Stimulated activated CD8-positive, alpha-beta memory T cell treated with anti-CD3 and anti-CD28 coated beads, Interleukin-4, amount 100 ng/mL, for 1 hour (primary cell): ENCODE measurements at places on chromosomes 5 and 9.

GRCh38 chr9:5896863-5897262 lies 6.2 kb downstream of the MLANA start:
- no peak for DNase-seq

GRCh38 chr5:23235246-23235645 lies 272.2 kb upstream of the PRDM9 start:
- no peak for DNase-seq

- no peak for DNase-seq
Measured at GRCh38 chr9:14179449-14179848, 134.5 kb downstream of the NFIB start.

GRCh38 chr5:7473668-7474215 lies 77.8 kb downstream of the ADCY2 start:
- no peak for DNase-seq

DNA sequence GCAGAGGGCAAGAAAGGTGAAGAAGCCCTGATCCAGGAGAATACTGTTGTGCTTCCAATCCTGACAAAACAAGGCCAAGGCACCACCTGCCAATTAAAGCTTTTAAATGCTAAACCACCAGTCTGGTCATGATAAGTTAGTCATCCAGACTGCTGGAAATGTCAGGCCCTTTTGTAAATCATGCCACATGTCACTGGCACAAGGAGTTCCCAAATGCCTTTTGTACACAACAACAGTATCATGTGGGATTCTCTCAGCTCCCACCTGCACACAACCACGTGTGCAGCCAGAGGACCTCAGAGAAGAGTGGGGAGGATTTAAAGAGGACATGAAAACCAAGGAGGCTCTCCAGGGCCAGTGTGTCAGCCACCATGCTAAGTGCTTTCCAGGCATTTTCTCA lies 99.3 kb downstream of the CDK5RAP2 start:
- DNase-seq = no peak

DNA sequence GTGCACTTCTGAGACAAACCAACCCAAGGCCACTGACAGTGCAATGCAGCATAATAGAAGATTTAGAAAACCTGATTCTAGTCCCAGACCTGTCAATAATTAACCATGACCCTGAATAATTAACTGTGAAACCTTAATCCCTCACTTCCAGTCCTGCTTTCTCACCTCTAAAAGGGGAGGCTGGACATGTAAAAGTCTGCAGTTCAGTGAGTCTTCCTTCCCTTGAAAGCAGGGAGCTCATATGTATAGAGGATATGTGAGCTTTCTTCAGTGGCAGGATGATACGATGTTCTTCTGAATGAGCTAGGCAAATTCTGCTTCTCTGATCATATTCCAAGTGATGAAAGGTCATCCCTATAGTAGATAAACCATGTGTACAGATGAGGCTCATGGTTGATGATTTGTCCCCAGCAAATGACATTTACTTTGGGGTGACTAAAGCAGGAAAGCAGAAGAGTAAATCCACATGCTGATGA lies 2.9 kb downstream of the KCNV2 start:
- no peak for DNase-seq

GRCh38 chr5:93219641-93220145 lies 361.3 kb downstream of the NR2F1-AS1 start:
- no peak for DNase-seq

DNA sequence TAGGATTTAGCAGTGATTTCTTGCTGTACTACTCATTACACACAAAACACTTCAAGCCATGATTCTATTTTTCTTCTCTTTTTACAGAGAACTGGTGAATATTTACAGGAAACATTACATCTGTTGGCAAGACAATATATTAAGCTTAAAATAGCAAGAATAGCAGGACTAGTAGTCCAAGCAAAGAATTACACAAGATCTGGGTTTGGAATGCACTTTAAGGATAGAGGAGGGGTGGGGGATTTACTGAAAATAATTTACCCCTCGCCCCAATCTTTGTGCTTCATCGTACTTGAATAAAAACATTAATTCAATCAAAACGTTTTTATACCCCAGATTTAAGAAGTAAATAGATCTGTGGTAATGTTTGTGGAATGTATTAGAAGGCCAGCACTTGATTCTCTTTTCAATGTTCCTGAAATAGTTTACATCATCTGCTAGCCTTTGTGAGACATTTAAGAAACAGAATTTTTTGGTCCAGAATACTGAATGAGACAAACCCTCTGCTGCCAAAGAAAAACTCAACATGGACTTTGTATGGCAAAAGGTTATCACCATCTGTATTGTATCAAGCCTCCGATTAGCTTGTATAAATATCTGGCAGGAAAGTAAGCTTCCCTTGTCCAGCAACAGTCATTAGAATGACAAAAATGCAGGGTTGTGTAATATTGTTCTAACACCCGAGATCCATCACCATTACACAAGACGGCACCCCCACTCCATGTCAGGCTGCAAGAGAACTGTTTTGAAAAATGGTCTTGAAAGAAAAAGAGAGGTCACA lies 23.8 kb downstream of the SVEP1 start:
- no peak for DNase-seq

GRCh38 chr9:34823778-34824177 lies 113.8 kb upstream of the CCL21 start:
- no peak for DNase-seq

DNA sequence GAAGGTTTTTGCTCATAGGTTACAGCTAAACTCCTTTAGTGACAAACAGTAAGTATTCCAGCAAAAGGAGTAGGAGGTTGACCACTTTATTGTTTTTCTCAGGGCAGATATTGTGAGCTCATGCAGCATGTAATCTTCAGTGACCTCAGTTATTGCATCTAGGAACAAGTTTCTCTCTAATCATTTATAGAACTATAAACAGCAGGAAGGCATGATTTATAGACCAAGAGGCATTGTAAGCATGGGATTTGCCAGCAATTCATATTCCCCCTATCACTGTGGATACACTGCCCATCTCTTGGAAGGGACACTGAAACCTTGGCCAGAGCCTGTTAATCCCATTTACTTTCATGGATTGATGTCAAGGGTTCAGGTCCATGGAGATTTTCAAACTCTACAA lies 15.4 kb upstream of the FAM170A start:
- DNase-seq = no peak

GRCh38 chr9:117952581-117952980 lies 248.4 kb downstream of the TLR4 start:
- no peak for DNase-seq

- DNase-seq = no peak
Measured at GRCh38 chr5:89279391-89280036, 396.5 kb upstream of the MEF2C start.

DNA sequence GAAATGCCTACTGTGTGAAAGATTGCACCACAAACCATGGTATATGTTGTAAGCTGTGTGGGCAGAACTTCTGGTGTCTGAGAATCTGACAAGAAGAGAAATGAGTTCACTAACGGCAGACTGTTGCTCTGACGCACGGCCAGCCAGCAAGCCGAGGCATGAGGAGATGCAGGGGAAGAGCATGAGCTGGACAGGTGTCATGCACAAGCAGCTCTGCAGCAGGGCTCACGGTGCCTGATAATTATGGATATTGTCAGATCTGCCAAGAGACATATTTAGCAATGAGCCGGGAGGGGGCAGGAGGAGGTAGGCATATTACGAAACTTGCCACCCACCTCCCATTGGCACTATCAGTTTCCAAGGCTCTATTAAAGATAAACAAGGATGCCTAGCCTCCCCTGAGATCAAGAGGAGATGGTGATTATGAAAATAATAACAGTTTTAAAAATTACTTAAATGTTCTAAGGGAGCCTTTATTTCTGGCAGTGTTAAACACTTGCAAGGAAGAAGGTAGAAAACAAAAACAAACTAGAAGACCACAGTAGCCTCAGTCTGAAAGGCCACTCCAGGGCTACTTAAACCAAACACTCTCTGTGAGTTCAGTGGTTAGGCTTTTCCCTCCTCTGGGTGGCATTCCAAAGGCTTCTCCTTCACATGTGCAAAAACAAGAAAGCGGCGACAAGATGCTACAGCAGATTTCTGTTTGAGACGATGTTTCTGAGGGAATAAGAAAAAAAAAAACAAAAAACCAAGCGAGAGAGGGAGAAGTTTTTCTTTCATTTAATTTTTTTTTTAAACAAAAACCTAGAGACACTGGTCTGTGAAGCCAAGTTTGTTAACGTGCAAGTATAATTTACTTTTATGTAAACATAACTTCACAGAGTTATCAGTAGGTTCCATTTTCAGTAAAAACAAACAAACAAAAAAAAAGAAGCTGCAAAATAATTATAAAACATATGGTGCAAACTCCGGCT lies 339.5 kb downstream of the BNC2 start:
- no peak for DNase-seq

- no peak for DNase-seq
Measured at GRCh38 chr5:178732281-178732680, 1.8 kb upstream of the ZNF354A start.

DNA sequence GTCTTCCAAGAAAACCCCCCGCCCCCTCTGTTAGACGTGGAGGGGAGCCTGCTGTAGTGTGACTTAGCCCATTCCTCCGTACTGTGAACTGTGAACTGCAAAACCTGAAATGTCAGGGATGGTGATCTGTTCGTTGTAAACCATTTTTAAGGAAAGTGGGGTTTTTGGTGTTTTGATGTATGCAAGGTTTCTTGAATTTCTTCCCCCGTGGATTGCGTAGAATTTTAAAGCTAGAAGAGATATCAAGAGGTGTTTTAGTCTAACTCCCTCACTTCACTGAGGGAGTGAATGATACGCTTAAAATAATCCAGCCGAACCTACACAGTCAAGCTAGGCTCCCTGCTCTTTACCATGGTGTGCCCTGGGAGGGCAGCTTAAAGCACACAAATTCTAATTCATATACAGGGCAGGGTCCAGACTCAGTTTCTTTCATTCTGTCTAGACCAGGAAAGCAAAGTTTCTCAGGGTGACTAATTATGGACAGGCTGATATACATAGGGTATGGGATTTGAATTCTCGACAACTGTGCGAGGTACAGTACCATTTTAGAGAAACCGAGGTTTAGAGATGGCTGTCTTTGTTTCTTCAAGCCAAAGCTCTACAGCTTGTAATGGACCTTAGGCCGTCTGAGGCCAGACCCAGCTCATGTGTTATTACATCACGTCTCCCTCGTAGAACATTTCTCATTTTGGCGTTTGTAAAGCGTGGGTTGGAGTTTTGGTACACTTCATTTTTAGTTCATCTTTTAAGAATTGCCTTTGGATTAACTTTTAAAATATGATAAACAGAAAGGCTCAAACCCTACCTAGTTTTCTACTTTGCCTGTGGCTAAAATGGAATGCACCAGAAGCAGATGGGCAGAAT lies 2.7 kb downstream of the PTGER4 start:
- DNase-seq = no peak

GRCh38 chr5:73229271-73229670 lies 56.3 kb downstream of the TMEM174 start:
- no peak for DNase-seq

- DNase-seq = no peak
Measured at GRCh38 chr5:83895860-83896259, 175.2 kb upstream of the HAPLN1 start.

DNA sequence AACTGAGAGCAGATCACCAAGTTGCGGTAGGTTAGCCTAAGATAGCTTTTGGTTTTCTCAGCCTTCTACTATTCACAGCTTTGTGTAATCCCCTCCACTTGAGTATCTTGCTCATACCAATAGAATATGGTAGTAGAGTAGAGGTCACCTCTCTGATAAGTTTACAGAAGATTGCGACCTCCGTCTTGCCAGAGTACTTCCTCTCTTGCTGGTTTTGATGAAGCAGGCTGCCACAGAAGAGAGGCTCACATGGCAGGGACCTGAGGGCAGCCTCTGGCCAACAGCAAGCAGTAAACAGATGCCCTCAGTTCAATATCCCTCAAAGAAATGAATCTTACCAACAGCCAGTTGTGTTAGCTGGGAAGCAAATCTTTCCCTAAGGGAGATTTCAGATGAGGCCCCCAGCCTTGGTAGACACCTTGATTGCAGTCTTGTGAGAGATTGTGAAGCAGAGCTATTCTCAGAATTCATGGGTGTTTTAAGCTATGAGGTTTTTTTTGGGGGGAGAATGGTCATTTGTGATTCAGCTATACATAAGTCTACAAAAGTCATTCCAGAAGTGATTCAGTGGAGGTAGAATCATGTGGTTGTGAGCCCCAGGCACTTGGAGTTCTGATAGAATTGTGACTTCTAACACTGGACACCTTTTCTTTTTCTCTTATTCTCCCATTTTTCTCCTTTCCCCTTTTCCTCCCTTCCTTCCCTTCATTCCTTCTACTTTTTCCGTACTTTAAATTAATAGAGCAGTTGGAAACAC lies 22.7 kb upstream of the CDKN2B start:
- DNase-seq = no peak

DNA sequence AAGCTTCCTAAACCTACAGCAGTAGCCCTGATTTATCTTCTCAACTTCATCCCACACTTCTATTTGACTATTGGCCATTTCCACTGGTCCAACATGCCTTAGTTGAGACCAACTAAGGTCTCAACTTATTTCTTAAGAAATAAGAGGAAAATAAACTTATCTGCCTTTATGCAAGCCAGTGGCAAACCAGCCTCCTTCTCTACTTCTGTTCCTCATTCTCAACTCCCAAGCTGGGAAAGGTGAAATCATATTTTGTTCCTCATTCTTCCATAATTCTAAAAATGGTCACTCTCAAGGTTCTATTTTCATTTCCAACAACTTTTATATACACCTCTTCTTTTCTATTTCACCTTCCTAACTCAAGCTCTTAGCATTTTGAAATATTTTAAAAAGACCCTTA lies 149.6 kb upstream of the C9orf72 start:
- DNase-seq = no peak

- no peak for DNase-seq
Measured at GRCh38 chr5:170571281-170571731, 67.5 kb downstream of the KCNIP1 start.

DNA sequence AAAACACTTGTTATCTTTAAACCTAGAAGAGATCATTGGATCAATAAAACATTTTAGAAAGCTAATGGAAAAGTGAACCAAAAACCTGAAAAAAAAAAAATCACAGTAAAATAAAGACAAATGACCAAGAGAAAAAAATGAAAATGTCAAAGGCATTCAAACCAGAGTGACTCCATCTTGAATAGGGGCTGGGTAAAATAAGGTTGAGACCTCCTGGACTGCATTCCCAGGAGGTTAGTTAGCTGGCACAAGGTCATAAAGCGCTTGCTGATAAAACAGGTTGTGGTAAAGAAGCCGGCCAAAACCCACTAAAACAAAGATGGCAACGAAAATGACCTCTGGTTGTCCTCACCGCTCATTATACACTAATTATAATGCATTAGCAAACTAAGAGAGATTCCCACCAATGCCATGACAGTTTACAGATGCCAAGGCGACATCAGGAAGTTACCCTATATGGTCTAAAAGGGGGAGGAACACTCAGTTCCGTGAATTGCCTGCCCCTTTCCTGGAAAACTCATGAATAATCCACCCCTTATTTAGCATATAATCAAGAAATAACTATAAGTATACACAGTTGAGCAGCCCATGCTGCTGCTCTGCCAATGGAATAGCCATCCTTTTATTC lies 116.7 kb upstream of the NEK6 start:
- no peak for DNase-seq

DNA sequence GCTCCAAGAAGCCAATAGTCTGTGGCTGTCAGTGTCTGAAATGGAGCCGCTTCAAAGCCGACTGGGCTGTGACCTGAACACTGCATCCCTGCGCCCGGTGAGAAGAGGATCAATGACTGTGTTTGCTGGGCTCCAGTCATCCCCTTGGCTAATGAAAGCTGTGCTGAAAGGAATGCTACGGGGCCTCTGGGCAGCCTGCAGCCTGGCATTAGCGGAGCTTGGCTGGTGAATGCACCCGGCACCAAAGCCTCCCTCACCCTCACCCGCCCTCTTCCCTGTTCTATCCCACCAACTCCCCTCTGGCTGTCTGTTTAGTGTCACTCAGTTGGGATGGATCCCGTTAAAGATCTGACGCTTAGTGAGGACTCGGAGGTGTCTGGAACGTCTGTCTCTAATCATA lies 355.3 kb downstream of the BNC2 start:
- no peak for DNase-seq
